Cardiac ventricle fibroblast (primary cell): ENCODE measurements at places on chromosomes 7 and 10. TPM values are rescaled to one million over a fixed set of nuclear protein-coding genes. Genes with fewer than 3 reads are reported as not detected.

The HHEX gene
- total RNA-seq: 1.9 and 2.3 TPM in 2 replicates

The PRKAR2B gene
- 9.3 and 11.1 TPM in 2 replicates for total RNA-seq

The KIAA1549 gene
- 1.3 and 1.4 TPM in 2 replicates for total RNA-seq

The AUTS2 gene
- 3.3 and 7.9 TPM in 2 replicates for total RNA-seq

The ST8SIA6 gene
- not detected in 2 replicates for total RNA-seq
